Sigmoid colon (tissue), 7 donors: ENCODE measurements at places on chromosomes 3 and 15. TPM values are rescaled to one million over a fixed set of nuclear protein-coding genes. Genes with fewer than 3 reads are reported as not detected.

DNA sequence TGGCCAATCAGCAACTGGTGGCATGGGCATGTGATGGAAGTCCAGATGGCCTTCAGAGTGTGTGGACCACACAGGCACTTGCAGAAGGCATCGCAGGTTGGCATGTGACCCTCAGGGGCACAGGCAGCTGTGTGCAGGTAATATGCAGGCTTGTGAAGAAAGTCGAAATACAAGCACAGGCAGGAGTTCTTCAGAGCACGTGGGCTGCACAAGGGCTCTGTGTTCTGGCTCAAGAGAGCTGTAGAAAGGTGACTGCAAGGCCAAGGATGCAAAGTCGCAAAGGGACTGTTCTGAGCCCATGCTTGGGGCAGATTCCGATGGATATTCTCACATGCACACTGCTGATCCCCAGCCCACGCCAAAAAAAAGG, 8.3 kb downstream of the LRRC2 start:
- no peak for DNase-seq

DNA sequence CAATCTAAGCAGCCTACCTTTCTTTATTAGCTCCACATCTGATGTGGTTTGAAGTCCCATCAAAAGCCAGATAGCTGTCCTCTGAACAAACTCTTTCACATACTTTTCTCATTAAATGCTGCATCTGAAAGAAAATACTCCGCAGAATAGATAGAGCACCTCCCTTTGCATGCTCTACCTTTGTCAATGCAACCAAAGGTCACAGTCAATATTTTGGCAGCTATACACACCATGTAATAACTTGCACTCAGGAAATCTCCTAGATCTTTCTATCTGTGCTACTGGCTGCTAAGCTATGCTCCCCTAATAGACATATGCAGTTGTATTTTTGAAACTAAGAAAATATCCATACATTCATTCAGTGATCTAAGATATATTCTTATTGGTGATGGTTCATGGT, 204.8 kb upstream of the ARRDC4 start:
- no peak for DNase-seq

- no peak for DNase-seq
These were observed 467.0 kb upstream of the RASGRP1 start for GRCh38 chr15:39031596-39031995.

Gene CPN2
- polyA plus RNA-seq = not detected

DNA sequence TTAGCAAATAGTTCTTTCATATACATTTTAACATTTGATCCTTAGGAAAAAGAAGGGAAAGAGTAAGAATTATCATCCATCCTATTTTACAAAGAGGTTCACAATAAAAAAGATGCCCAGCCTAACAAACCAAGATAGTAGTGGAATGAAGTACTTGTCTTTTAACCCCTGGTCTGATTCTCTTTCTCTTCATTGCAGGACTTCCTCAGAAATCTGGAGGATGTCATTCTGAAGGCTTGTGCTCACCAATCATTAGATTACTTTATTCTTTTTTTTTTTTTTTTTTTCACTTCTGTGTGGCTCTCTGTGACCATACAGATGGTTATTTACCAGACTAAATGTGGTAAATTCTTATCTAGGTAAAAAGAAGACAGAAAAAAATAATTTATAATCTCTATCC, 7.0 kb downstream of the HDGFL3 start:
- DNase-seq = no peak

DNA sequence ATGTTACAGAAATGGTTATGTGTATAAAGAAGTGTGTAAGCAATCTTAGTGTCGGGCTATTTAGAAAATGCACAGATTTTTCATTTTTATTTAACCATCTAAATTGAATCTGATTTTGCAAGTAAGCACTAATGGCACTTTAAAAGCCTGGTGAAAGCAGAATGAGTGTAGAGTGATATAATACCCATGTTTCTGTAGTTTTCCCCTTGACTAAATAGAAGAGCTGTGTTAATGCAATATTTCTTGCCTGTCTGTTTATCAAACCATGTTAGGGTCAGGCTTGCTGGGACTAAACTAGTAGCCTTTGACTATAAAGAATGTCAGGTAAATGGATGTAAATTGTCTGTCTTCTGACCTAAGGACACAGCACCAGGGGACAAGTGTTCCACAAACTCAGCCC, 714.0 kb downstream of the CADM2 start:
- DNase-seq = no peak

GRCh38 chr3:78726545-78726944, 1041.3 kb downstream of the ROBO1 start:
- DNase-seq = no peak

- no peak for DNase-seq
These were observed 8.1 kb downstream of the INAFM2 start for GRCh38 chr15:40331637-40332036.

GRCh38 chr3:123642182-123642956, 57.5 kb upstream of the HACD2 start:
- DNase-seq = peak; percentile 95

Gene DPPA2
- polyA plus RNA-seq = not detected

Gene HYAL1
- 2.4 TPM for polyA plus RNA-seq

Gene LMAN1L
- polyA plus RNA-seq = not detected

DNA sequence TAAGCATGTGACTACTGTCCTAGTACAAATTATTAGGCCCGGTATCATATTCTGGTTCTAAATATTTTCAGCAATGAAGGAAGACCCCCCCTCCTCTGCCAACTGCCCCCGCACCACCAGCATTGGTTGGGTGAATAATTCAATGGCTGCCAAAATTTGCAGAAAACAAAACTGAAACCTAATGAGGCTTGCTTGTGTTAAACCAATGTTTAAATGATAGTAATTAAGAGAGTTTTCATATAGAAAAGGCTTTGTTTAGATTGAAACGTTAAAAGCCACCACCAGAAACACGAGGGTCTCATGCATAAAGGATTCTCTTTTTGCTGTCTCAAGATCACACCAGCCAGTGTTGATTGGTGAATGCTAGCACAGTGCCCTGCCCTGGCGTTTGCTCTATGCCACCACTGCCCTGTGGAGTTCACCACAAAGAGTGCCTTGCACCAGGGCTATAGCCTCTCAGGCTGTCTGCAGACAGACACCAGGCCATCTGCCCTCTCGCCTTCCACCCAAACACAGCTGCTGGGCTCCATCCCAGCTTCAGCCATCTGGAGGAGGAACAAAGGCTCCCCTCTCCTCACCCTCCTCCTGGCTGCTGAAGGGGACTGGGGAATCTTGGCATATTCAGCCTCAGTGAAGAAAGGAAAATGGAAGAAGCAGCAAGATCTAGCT, 200.3 kb upstream of the PFN2 start:
- peak; percentile 65 for DNase-seq

DNA sequence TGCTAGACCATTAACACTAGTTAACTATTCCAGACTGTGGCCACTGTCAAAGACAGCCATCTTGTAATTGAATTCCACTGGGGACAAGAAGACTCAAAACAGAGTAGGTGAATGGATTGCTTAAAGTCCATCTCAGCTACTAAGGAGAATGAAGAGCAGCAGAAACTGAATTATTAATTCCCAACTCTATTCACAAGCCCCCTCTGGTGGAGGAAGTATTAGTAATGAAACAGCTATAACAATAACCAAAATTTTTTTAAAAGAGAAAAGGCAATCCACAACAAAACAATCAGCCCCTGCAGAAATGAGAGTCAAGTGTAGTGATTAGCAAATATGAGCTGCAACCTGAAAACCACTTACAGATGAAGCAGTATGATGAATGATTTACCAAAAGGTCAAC, 302.8 kb downstream of the FHIT start:
- DNase-seq = no peak

GRCh38 chr3:56800130-56800831, 1.5 kb downstream of the ARHGEF3 start:
- no peak for DNase-seq

- DNase-seq = peak; percentile 14
These were observed 78.7 kb upstream of the GCNT3 start for GRCh38 chr15:59532770-59533379.

GRCh38 chr15:23644829-23645228, 2.8 kb downstream of the MAGEL2 start:
- DNase-seq = no peak

DNA sequence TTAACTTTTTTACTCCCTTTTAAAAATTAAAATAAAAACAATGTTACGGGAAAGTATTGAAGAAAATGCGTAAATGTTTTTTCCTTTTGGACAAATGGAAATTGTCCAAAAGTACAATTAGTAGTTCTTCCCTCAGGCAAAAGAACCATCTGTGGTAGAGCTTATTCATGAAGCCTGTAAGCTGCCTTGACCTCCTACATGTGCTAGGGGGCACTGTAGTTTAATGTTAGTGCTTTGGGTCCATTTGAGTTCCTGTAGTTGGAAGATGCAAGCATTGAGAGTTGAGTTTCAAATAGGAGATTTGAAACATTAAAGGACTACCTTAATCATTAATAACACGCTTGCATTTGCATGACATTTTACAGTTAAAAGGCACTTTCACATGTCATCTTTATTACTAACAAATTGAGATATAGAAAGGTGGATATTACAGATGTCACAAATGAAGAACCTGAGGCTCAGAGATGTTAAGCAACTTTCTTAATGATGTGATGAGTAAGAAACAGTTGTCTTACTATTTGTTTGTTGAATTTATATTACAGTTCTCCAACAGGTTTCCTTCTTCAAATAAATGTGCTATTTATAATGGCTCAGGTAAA, 1.8 kb upstream of the ZNF385D start:
- DNase-seq = no peak

- peak; percentile 71 for DNase-seq
These were observed 294.6 kb upstream of the TGFBR2 start for GRCh38 chr3:30311781-30312180.

DNA sequence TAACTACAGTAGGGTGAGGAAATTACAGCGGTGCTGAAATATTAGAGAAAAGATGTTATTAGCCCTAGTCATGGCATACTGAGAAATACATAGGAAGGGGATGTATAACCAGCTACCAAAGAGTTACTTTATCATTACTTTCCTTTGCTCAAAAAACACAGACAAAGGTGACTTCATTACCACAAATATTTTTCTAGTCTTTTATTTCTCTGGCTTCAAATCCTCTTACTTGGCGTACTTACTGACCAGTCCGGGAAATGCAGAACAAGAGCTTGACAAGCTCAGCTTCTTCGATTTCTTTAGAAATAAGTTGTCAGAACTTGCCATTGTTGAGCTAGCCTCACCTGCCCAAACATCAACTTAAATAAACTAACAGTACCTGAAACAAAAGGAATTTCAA, 142.1 kb upstream of the TMCO5A start:
- no peak for DNase-seq

DNA sequence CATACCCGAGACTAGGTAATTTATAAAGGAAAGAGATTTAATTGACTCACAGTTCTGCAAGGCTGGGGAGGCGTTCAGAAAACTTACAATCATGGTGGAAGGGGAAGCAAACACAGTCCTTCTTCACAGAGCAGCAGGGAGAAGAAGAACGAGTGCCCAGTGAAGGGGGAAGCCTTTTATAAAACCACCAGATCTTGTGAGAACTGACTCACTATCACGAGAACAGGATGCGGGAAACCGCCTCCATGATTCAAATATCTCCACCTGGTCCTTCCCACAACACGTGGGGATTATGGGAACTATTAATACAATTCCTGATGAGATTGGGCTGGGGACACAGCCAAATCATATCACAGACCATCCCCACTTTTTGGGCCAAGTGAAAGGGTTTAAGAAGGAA, 58.8 kb upstream of the CTXND1 start:
- no peak for DNase-seq

Gene LRRC57
- polyA plus RNA-seq = 16.4 TPM

Gene SNX1
- 70.9 TPM for polyA plus RNA-seq

- no peak for DNase-seq
These were observed 222.6 kb downstream of the ABHD5 start for GRCh38 chr3:43913036-43913948.

GRCh38 chr15:68592544-68592943, 13.8 kb downstream of the CORO2B start:
- DNase-seq = no peak

DNA sequence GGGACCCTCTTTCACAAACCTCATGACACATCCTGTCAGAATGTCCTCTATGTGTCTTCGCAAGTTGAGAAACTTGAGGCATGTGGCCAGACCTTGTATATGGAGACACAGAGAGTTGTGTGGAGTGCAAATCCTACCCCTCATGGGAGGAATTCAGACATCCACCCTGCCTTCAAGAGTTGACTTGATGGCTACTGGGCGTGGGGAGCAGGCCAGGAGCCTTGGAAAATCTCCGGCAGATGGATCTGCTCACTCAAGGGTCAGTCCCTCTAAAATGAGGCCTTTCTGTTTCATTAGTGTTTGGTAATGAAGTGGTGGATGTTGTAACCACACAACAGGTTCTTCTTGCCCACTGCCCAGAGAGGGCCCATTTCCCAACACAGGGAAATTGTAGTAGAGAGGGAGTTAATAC, 79.0 kb downstream of the ASB7 start:
- DNase-seq = peak; percentile 75

DNA sequence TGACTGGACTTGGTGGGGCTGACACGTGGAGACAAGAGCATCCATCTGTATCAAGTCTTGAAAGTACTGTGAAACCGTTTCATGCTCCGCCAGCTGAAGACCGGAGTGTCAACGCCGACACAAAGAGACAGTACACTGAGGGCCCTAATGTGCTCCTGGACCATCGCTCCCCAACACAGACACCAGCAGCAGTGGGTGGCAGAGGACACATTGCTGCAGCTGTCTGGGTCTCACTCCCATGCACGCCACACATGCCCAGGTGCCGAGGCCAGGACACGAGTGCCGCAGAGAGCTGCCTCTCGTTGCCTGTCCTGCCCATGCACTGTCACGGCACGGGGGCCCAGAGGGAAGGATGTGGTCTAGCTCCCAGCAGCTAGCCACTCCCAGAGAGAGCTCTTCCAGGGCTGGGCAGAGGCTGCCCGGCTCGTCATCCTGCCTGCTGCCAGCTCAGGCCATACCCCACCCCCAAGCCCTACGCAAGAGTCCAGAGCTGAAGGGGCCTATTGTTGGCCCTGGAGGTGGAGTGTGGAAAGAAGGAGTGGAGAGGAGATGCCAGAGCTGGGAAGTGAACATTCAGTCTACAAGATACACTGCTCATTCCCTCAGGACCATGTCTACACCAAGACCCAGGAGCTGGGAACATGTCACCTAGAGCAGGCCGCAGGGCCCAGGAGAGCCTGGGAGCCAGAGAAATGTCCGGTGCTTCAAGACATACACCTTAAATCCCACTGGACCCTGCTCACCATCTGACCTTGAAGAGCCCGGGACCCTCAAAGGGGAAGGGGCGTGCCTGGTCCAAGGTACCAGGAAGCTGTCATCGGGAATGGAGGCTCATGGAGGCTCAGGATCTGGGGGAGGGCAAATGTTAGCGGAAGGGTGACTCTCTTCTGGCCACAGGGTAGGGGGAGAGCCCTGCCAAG, 7.7 kb downstream of the TNK2 start:
- peak; percentile 80 for DNase-seq

Gene GABRR3
- not detected for polyA plus RNA-seq
